T1000 (cell line): ENCODE measurements at places on chromosomes 5 and 9.

DNA sequence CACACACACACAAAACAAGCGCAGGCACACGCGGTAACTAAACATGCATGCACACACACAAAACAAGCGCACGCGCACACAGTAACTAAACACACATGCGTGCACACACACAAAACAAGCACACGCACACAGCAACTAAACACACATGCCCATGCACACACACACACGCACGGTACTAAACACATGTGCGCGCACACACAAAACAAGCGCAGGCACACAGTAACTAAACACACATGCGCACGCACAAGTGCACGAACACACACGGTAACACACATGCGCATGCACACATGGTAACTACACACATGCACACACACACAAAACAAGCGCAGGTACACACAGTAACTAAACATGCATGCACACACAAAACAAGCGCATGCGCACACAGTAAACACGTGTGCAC is 19.9 kb upstream of the SLC6A3 start:
- no peak for DNase-seq

- DNase-seq = no peak
Observed at GRCh38 chr9:5512658-5513452, 2.5 kb downstream of the PDCD1LG2 start.

- no peak for DNase-seq
Observed at GRCh38 chr9:7097785-7098752, 340.3 kb downstream of the KDM4C start.

- no peak for DNase-seq
Observed at GRCh38 chr5:68500813-68501212, 285.3 kb downstream of the PIK3R1 start.

DNA sequence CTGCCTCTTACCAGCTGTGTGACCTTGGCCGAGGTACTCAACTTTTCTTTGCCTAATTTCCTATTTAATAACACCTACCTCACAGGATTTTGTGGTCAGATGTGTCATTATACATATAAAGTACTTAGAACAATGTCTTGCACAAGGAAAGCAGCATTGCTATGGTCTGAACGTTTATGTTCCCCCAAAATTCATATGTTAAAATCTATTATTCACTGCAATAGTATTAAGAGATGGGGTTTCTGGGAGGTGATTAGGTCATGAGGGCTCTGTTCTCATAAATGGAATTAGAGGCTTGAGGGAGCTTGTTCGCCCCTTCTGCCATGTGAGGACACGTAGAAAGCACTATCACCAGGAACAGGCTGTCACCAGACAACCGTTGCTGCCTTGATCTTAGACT is 10.9 kb upstream of the RNF145 start:
- DNase-seq = no peak

DNA sequence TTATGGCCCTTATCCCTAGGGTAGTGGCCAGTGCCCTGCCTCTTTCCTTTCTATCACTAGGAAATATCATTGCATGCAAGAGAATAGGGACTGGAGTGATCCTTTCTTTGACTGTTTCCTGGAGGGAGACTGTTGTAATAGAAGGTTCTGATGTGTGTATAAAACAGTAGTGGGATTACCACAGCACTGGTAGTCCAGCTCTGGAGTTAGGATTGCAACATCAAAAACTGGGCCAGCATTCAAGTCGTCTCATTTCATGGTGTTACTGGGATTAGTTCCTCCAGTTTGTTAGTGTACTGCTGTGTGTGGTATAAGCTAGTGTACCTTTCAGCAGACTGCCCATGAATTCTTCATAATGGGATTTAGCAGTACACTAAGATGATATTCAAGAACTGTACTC is 45.8 kb downstream of the KIAA1958 start:
- DNase-seq = no peak

DNA sequence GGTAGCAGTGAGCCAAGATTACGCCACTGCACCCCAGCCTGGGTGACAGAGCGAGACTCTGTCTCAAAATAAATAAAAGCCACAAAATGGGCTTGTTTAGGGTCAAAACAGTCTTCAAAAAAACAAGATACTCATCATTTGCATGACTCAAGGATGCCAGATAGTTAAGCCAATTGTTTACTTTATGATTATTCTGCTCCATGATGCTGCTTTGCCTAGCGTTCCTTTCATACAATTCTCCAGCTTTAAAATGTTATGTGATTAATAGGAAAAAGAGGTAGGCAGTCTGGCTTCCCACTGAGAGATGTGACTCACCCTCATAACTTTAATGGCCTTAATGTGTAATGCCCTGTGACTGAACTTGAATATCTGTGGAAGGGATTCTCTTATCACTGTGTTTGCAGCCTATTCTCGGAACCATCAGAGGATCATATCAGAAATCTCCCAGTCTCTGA is 364.6 kb upstream of the TRPC7 start:
- peak; percentile 68 for DNase-seq

- DNase-seq = no peak
Observed at GRCh38 chr9:14066831-14067230, 247.1 kb downstream of the NFIB start.

GRCh38 chr5:20556115-20556763 is 568.2 kb upstream of the CDH18 start:
- no peak for DNase-seq

- DNase-seq = no peak
Observed at GRCh38 chr5:80656425-80656824, 1.6 kb upstream of the DHFR start.

- DNase-seq = no peak
Observed at GRCh38 chr9:121451586-121451985, 48.1 kb downstream of the GGTA1 start.

DNA sequence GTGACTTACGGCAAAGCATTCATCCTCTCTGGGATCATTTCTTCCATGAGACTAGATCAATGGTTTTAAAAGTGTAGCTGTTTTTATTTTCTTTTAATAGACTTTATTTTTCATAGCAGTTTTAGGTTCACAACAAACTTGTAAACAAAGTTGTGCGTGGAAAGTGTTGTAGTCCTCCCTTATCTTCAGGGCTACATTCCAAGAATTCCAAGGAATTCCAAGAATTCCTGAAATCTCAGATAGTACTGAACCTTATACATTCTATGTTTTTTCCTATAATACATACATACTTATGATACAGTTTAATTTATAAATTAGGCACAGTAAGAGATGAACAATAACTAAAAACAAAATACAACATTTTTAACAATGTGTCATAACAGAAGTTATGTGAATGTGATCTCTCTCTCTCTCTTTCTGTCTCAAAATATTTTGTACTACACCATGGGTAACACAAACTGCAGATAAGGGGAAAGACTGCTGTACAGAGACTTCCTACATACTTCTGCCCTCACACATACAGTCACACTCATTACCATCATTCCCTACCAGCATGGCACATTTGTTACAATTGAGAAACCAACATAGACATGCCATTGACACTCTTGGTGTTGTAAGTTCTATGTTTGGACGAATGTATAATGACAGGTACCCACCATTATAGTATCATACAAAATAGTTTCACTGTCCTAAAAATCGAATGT is 1933.2 kb upstream of the WWC1 start:
- DNase-seq = no peak

DNA sequence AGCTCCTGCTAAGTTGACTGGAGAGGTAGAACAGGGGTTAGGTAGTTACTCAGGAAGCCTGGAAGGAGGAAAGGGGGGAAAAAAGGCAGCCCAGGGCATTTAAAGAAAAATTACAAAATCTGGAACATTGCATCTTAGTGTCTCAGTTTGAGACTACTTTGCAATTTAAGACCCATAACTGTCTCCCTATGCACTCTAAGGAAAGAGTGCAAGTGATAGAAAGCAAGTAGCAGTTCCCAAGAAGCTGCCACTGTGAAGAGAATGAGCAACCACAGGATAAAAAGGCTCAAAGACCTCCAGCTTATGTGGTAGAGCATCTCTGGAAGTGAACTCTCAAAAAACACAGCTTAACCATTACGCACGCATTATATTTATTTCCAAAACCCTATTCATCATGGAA is 141.8 kb downstream of the SLCO4C1 start:
- no peak for DNase-seq

GRCh38 chr5:150263801-150264621 is 25.6 kb downstream of the CAMK2A start:
- DNase-seq = peak; percentile 73

DNA sequence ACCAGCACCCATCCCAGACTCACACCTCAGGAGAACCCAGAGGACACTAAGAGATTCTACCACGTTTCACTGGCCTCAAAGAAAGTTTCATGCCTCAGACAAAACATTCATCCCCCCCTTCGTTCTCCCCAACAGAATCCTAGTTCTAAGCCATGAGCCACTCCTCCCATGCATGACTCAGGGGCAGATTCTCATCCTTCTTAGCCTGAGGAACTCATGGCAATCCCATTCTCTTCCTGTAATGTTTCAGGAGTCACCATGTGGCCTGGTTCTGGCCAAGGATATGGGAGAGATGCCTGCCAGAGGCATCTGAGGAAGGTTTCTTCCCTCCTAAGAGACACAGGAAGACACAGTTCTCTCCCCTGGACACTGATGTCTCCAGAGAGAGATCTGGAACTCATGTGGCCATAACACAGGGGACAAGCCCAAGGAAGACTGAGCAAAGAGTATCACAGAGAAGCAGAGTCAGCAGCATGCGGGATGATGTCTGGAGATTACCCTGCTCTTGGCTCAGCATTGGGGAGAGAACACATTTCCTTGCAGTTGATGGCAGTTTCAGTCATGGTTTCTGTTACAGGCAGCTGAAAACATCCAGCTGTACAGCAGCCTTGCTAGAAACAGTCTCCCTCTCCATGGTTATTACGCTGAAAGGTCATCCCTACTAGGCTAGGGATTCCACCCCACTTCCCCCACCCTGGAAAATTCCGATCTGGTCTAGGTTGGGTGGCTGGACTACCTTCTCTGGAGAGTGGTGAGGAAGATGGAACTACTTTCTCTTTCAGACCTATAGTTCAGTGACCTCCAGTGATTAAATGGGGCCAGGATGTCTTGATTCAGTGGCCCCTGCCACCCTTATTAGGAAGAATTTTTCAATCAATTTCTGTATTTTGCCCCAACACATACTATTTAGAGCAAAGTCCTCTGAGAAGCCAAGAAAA is 115.4 kb downstream of the ZNF608 start:
- DNase-seq = no peak

DNA sequence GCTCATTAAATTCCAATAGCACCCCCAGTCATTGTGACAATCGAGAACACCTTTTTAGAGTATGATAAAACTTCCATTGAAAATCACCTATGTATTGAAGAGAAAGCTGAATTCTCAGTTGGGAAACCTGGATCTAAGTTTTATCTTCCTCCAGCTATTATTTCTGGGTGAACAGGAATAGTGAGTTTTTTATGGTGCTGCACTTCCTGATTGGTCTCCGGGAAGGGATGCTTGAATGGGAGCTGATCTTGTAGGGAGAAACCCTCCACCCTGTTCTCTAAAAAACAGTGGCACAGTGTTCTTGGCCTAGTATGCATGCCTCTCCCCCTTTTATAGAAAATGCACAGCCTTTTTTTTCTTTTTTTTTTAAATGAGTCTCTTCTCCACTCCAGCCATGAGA is 112.2 kb downstream of the ACTBL2 start:
- DNase-seq = no peak

- DNase-seq = no peak
Observed at GRCh38 chr5:89869346-89869745, 540.2 kb downstream of the CETN3 start.

DNA sequence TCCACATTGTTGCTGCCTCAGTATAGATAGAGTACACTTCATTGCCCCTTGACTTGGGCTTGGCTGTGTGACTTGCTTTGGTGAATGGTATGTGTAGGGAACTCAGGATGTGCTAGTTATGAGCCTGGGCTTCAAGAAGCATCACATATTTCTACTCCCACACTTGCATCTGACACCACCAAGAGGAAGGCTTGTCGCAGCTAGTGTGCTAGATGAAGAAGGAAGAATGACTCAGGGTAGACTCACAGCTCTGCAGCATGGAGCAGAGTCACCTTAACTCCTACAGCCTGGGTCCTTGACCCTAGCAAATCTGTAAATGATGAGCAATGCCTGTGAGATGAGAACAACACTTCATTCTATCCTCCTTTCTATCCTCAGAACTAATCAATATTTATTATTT is 261.8 kb downstream of the ASTN2 start:
- DNase-seq = no peak

DNA sequence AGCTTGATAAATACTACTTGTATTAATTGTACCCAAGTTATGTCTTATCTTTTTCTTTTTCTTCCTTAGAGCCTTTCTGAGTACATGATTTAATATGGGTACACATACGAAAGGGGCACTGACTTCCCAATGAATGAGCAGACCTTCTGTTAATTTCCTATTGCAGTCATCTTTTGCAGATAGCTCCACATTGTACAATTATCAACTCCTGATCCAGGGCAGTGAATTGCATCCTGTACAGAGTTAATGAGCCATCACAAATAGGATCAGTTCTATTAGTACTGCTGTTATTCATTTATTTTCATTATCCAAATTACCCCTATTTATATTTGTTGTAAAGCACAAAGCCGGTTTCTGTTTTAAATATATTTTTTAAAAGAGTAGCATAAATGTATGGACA is 105.6 kb downstream of the ADAMTSL1 start:
- no peak for DNase-seq
